ENCODE measurements at places on chromosomes 6 and 20.
A peak's percentile ranks its signal among the peaks of the same experiment; 100 is the strongest.

GRCh38 chr6:52927451-52927850 lies 18.0 kb upstream of the GSTA3 start:
- DNase-seq = no peak

GRCh38 chr6:118992186-118992795 lies 57.3 kb upstream of the MCM9 start:
- no peak for DNase-seq

- no peak for DNase-seq
Measured at GRCh38 chr6:108365478-108365877, 70.6 kb downstream of the AFG1L start.

GRCh38 chr6:21354805-21355238 lies 238.7 kb upstream of the SOX4 start:
- DNase-seq = no peak

DNA sequence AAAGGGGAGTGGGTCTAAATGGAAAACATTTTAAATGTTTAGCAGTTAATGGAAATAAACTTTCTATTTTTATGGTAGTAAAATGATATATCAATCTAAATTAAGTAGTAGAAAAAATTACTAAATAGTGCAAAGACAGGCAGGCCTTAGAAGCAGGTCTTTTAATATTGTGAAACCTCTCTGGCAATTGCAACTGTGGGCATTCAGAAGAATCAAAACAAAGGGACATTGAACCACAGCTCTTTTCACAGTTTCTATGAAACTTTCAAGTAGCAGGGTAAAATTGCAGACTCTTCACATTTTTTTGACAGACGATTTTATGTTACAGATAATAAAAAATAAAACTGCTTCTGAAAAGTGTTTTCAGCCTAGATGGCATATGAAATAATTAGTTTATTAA lies 533.7 kb downstream of the BCKDHB start:
- no peak for DNase-seq

DNA sequence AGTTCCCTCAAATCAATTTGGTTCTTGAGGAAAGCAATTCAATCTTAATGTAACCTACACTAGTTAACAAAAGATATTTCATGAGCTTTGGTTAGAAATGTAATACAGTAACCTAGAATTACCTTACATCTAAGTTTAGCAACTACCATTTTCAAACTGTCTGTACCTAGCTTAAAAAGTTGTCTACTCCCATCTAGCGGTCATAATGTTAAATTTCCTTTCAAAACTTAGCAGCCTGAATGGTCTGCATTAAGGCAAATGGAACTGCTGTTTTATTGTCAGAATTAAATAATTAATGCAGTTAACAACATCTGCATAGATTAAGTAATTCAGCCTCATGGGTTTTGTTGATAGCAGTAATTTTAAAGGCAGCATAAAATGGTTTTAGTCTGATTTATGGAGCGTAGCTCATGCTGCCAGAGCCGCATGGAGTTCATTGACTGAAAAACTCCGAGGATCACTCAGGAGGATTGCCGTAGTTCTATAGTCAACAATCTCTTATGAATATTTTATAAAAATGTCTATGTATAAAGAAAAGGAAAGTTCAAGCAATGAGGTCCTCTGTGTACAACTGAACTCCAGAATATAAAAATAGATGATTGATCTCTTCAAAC lies 485.4 kb upstream of the MANEA start:
- DNase-seq = peak; percentile 37
